Tongue (tissue), 3 donors: ENCODE measurements at places on chromosomes 2 and 18. TPM values are rescaled to one million over a fixed set of nuclear protein-coding genes. Genes with fewer than 3 reads are reported as not detected.

DNA sequence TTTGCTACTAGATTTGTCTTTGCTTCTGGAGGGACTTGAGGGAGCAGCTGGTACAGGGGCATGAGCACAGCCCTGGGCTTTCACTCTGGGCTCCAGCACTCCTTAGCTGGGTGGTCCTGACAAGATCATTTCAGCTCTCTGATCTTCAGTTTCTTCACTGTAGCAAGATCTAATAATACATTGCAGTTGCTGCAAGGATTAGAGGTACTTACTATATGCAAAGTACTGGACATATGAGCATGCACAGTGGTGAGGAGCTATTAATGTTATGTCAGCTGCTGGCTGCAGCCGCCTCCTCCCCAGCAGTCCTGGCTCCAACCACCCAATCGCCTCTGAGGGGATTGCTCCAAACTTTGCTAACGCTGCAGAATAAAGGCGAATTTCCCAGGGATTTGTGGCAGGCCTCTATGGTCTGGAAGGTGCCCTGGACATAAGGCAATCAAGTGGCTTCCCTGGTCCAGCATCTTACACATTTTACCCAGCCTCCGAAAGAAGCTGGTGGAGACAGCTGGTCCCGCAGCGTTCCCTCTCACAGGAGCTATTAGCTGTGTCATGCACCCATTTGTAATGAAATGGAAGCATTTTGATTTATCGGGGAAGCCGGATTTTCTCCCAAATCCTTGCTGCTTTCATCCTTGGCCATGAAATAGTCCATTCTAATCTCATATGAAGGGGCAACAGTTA is 96.7 kb downstream of the RHOB start:
- DNase-seq = peak; percentile 93

POTEC gene
- total RNA-seq = not detected

- no peak for DNase-seq
These were observed 99.1 kb downstream of the SLC25A12 start for GRCh38 chr2:171794918-171795317.

- peak; percentile 78 for DNase-seq
These were observed 632.7 kb upstream of the ID2 start for GRCh38 chr2:8049176-8049575.

MROH2A gene
- total RNA-seq = 2.5 TPM

- DNase-seq = no peak
These were observed 79.6 kb downstream of the SLC4A10 start for GRCh38 chr2:161703863-161704262.

DNA sequence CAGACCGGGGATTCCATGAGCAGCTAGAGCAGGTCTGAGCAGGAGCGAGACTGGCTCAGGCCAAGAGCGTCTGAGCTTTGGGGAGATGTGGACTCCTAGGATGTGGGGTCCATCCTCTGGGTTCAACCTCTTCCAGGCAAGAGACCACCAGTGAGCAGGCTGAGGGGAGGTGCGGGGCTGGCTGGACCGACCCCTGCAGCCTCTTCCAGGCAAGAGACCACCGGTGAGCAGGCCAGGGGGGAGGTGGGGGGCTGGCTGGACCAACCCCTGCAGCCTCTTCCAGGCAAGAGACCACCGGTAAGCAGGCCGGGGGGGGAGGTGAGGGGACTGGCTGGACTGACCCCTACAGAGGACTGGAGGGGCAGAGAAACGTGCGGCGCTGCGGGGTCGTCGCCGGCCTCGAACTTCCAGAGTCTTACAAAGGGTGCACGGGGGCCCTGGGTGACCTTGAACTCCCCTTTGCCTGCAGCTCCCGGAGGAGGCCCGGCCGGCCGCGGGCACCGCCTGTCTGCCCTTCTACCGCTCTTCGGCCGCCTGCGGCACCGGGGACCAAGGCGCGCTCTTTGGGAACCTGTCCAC is 63.4 kb downstream of the TPO start:
- no peak for DNase-seq

BABAM2 gene
- total RNA-seq = 16.1 TPM

DNA sequence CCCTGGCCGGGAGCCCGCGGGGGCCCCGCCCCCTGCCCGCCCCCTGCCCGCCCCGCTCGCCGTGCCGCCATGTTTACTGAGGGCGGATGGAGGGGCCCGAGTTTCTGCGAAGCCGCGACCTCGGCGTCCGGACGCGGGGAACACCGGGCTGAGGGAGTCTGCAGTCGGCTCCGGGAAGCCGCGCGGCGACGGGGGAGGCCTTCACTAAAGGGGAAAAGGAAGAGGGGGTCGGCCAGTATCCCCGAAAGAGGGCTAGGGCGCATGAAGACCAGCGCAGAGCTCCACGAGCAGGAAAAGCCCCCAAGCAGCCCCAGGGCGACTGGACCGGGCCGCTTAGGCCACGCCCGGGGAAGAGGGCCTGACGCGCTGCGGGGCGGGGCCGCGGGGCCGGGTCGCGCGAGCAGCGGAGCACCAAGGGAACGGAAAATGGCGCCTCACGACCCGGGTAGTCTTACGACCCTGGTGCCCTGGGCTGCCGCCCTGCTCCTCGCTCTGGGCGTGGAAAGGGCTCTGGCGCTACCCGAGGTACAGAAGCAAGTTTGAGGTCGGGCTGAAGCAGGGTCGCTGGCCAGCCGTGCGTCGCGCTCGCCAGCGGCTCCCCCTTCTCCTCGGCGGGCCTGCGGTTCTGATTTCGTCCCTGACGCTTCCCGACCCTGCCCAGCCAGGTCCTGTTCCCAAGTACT is at the start of the genes ATRAID and SLC5A6:
ATRAID (plus strand) TSS at position 99 of the 683 bp plus-strand sequence; CDS start at position 427, 328 bp downstream.
SLC5A6 (minus strand) TSS at position 326 of the 683 bp plus-strand sequence. CDS start 4,618 bp downstream, outside the sequence.
- peak; percentile 95 for DNase-seq

GRCh38 chr2:84741182-84741822 is 139.6 kb downstream of the TRABD2A start:
- DNase-seq = peak; percentile 2

- no peak for DNase-seq
These were observed 126.1 kb downstream of the CTNNA2 start for GRCh38 chr2:79638954-79639353.

DNA sequence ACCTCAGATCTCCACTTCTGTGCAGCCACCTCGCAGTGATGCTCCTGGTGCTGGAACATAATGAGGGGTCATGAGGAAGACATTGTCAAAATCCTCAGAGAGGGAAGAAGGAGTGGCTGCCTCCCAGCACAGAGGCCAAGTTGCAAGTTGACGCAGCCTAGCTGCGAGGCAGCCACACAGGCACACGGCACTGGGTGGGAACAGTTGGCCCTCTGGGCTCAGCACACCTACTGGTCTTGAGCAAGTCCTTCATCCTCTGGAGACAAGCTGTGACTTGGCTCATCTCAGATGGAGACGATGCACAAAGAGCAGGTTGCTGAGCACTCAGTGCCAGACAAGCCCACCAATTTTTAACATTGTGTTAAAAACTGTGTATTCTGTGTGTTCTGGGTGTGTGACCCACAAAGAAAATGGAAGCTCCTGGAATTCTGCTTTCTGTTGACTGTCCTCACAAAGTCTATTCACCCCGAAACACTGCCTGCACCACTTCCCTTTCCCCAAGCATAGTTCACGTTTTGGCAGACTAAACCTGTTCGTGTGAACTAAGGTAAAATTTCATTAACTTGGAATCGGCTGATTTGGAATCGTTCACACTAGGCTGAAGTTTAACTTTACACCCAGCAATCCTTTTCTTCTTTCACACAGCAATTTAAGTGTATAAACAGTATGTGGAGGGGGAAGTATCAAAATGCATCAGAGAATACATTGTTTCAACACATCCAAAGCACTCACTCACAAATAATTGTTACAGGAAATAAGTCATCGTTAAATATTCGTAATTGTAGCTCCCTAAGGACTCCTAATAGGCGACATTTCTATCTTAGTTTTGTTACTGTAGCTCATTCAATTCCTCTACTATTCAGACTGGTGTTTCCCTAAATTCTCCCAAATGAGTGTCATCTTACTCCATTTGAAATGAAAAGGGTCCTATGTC is 266.6 kb upstream of the ID2 start:
- no peak for DNase-seq
